ENCODE measurements at places on chromosomes 13 and 19.

DNA sequence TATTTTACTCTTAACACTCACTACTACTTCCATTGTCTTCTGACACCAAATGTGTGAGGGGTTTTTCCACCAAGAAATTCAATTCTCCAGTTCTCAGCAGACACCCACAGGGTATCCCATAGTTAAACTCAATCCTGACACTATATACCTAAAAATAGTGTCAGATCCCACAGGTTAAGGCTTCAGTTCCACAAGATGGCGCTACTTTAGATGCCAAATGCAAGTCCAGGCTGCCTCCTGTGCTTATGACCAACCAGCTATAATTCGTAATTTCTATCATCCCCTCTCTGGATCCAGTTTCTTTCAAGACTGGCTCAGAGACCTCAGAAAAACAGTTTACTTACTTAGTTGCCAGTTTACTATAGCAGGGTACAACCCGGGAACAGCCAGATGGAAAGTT is 1146.2 kb upstream of the SPRY2 start:
- DNase-seq: no peak

DNA sequence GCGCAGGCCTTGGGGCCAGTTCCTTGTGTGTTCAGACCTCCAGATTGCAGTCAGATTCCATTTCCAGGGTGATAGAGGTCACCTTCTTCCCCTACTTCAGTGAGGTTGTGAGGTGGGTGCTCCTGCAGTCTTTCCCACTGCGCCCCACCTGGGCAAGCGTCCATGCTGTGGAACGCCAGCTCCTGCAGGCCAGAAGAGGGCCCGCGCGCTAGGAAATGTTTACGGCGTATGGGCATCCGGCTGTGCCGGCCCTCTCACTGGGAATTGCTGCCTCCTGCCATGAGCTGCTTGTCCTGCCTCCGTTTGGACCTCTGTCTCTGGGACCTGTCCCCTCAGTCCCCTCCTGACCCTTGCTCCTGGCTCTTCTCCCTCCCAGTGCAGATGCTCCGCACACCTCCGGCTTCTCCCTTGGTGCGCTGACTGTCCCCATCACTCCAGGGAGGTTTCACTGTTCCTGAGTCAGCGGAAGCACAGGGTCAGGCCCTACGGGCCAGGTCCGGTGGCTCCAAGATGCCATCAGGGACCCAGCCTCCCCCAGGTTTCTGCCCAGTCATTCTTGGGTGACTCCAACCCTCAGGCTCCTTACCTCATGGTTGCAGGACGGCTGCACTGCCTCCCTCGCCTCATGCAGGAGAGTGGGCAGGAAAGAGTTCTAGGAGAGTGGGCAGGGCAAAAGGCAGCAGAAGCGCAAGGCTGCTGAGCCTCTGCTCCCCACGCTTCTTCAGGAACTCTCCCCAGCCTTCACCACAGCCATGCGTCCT is 56.6 kb downstream of the SMARCA4 start:
- no peak for DNase-seq

DNA sequence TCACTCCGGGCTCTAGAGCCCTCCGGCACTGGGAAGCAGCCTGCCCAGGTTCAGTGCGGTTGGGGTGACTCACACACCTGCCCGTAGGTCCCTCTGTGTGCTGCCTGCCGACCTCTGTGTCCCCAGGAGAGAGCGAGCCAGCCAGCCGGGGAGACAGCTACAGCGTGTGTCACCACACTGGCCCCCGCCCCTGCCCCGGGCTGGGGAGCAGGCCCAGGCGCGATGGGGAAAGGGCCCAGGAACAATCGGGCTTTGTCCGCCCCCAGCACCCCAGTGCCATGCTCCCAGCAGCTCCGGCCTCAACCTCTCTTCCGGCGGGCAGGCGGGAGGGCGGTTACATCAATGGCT is at the start of gene KLK6:
Gene KLK6 (minus strand): TSS at position 179 of the 348 bp plus-strand sequence. CDS start 1,487 bp downstream, outside the sequence.
- no peak for DNase-seq

- DNase-seq: no peak
These were observed 1.0 kb upstream of the CKM start for GRCh38 chr19:45323671-45324081.

DNA sequence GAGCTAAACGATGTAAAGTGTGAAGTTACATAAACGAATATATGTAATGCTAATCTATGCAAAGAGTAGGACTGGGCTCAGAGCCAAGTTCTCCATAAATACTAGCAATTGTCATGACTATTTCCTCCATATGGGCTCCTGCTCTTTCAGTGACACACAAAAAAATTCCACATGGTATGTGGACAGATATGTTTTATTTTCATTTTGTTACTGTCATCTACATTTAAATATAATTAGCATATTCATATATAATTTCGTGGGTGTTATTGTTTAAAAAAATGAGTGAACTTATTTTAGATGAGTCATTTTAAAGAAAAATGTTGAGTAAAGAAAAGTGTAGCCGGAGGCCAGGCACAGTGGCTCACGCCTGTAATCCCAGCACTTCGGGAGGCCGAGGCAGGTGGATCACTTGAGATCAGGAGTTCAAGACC is 5.0 kb upstream of the IGSF23 start:
- no peak for DNase-seq

GRCh38 chr13:23898101-23898500 is 799 bp upstream of the C1QTNF9B start:
- no peak for DNase-seq

DNA sequence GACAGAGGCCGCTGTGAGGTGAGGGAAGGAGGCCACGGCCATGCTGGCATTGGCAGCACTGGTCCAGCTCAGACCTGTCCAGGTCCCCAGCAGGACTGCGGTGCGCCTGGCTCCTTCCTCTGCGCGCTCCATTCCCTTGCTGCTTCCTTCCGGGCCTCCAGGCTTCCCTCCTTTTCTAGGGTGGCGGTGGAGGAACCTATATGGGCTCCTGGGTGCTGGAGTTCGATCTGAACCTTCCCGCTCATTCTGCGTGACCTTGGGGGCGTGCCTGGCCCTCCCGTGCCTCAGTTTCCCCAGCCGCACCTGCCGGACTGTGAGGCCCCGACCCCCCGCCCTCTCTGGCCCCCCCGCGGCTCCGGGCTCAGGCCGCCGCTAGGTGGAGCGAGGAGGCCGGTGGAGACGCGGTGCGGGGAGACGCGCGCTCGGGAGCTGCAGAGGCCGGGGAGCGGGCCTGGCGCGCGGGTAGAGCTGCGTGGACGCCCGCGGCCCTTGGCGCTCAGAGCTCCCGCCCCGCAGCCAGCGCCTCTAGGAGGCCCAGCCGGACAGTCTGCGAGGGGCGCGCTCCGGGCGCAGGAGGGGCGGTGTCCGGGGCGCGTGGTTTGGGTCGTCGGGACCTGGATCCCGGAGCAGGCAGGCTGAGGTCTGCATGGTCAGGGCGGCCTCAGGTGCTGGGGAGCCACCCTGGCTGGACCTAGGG is 29.9 kb downstream of the EFNA2 start:
- DNase-seq: peak; percentile 47

GRCh38 chr13:58619396-58620113 is 988.0 kb downstream of the PCDH17 start:
- DNase-seq: no peak

DNA sequence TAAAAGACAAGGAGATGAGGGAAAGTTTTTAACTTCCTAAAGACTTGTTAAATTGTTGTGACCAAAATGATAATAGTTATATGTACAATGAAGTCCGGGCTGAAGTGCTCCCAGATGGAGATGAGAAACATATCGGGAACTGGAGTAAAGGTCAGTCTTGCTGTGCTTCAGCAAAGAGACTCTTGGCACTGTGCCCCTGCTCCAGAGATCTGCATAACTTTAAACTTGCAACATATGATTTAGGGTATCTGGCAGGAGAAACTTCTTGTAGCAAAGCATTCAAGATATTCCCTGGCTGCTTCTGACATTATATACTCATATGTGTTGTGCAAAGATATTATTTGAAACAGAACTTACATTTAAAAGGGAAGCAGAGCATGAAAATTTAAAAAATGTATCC is 786.6 kb upstream of the SLITRK6 start:
- no peak for DNase-seq

DNA sequence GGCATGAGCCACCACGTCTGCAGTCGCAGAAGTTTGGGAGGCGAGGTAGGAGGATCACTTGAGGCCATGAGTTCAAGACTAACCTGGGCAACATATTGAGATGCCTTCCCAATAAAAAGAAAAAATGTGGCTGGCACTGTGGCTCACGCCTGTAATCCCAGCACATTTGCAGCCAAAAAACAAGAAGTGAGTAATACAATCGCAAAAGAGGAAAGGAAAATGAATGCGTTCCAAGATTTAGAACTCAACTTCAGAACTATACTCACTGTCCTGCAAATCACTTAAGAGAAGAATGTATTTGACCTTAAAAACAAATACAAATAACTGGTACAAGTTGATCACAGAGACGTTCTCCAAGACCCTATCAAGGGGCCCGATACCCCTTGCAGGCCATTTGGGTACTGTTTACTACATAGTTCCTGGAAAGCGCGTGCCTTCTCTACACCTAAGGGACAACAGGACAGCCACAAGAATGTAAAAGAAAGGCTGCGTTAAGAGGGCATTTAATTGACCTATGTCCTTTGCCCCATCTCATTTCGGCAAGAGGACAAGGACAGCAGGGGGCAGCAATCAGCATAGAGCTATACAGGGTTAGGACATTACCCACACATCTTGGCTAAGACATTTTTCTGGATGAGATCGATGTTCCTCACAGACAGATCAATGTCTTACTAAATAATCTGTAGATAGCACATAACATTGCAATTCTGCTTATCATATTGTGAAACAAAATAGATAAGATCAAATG is 41.3 kb downstream of the FLT3 start:
- peak; percentile 57 for DNase-seq

- peak; percentile 41 for DNase-seq
These were observed 687 bp downstream of the MATK start for GRCh38 chr19:3785451-3785937.

DNA sequence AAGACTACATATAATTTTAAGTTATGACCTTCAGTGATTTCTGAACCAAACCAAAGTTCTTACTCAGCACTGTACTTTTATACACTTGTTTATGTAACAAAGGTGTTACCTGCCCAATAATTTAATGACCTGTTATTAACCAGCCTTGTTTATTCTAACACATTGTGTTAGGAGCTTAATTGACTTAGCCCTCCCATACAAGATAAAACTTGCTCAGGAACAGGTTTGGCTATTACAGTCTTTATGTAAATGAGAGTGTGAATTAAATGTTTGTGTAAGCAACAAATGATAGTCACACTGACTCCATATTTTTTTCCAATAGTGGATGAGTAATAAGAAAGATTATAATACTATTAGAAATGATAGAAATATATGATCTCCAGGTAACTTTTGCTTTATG is 51.8 kb upstream of the MYCBP2 start:
- no peak for DNase-seq

DNA sequence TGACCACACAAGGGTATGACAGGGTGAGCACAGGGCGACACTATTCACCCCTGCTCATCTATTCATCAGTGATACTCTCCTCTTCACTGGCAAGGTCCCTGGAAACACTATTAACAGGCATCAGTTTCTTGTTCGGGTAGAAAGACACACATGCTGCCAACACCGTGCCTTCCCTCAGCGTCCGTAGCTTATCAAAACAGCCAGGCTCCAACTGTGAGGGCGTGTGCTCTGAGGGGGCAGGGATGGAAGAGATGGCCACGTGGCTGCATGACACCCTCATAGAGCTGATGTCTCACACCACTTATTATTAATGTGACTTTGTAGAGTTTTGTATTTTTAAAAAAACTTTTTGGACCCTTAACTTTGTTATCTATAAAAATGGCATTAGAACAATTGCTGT is 160.3 kb downstream of the ITGBL1 start:
- DNase-seq: no peak

DNA sequence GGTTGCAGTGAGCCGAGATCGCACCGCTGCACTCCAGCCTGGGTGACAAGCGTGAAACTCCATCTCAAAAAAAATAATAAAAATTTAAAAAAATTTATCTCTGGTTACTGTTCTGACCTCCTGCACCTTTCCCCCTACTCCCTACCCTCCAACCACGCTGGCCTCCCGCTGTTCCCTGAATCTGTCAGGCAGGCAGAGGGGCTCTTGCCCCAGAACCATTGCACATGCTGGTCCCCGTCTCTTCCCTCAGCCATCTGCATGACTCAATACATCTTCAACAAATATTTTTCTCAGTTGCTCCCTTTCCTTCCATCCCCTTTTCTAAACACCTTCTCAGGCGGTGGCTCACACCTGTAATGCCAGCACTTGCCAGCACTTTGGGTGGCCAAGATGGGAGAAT is 1.1 kb upstream of the FAM187B start:
- no peak for DNase-seq

- no peak for DNase-seq
These were observed 150.2 kb downstream of the DCT start for GRCh38 chr13:94329277-94329676.

- DNase-seq: no peak
These were observed 82.2 kb downstream of the HS6ST3 start for GRCh38 chr13:96172066-96172465.

GRCh38 chr13:92012787-92013186 is 614.4 kb downstream of the GPC5 start:
- no peak for DNase-seq

- peak; percentile 38 for DNase-seq
These were observed 9.8 kb downstream of the PPP1R15A start for GRCh38 chr19:48881741-48882657.

DNA sequence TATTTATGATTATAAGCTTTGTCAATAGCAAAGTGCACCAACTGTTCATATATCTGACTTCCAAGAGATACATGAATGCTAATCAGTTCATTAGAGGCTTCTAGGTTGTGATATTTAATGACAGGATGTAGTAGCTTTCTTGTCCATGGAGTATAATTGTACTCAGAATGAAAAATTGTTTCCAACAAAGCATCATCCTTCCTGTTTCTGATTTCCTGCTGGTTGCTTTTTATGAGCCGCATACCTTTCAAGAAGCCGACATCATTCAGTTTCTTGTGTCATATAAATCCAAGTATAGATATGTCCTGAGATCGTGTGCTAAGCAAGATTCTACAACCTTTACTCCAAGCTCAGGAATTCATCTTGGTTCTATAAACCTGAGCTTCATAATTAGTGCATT is 326.6 kb downstream of the DIAPH3 start:
- DNase-seq: no peak

- DNase-seq: no peak
These were observed 60.5 kb downstream of the SPATA13 start for GRCh38 chr13:24221007-24221406.

DNA sequence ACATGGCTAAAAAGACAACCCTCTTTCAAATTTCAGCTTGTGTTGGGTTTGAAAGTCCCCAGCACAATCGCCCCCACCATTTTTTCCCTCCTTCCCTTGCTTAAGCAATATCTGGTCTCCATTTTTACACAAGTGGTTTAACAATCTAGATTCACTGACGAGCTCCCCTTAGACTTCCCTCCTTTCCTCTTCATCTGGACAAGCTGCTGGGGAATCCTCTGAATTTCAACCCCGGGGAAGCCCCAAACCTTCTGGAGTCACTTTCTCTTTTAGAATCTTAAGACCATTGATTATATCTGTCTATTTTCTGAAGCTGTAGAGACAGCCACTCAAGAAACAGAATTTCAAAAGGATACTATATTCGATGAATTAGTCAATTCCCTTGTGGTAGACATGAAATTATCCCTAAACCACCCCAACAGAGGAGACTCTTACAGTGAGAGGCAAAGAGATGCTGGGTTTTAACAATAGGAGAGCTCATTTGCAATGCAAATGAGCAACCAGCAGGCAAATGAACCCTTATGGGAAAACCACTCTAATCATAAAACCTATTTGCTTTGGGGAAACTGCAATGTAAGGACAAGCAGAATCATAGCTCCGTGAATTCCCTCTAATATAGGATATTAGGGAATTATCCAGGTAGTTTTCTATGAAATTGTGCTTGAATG is 78.9 kb downstream of the TEX26 start:
- DNase-seq: no peak

All from activated CD8-positive, alpha-beta T cell treated with anti-CD3 and anti-CD28 coated beads, Interleukin-2, amount 10 ng/mL, durations not matched to agents 7 days and 5 days (primary cell).